Thoracic aorta (tissue), 2 donors: ENCODE measurements at places on chromosomes 16 and 17. TPM values are rescaled to one million over a fixed set of nuclear protein-coding genes. Genes with fewer than 3 reads are reported as not detected.

Gene TPPP3
- 12.6 TPM for total RNA-seq

Gene NOB1
- 7.0 TPM for total RNA-seq

Gene PITPNM3
- total RNA-seq: 3.1 TPM

Gene GID4
- 13.5 TPM for total RNA-seq

- DNase-seq: no peak
These were observed 2.0 kb upstream of the NXPH3 start for GRCh38 chr17:49573510-49574322.
